Breast epithelium (tissue), 4 donors: ENCODE measurements at places on chromosomes 6 and 20. TPM values are rescaled to one million over a fixed set of nuclear protein-coding genes. Genes with fewer than 3 reads are reported as not detected.

The DNAH8 gene
- total RNA-seq = under 0.01 TPM

The NKAIN4 gene
- total RNA-seq = not detected

- no peak for DNase-seq
- no peak overlapping the region for H3K27ac ChIP-seq
- H3K27me3 ChIP-seq = no peaks in the 10 kb centered on the region
- H3K36me3 ChIP-seq = no peaks in the 10 kb centered on the region
Measured at GRCh38 chr6:34108176-34108575, 37.7 kb downstream of the GRM4 start.

- H3K36me3 ChIP-seq = no peaks in the 10 kb centered on the region
- H3K27me3 ChIP-seq = no peaks in the 10 kb centered on the region
- no peak overlapping the region for H3K4me3 ChIP-seq
- DNase-seq = no peak
- H3K4me1 ChIP-seq = no peaks in the 10 kb centered on the region
Measured at GRCh38 chr6:136723780-136724179, 68.5 kb downstream of the MAP3K5 start.

- H3K27ac ChIP-seq = no peak overlapping the region
- no peak for DNase-seq
- H3K36me3 ChIP-seq = no peaks in the 10 kb centered on the region
- no peak overlapping the region for H3K4me3 ChIP-seq
- no peaks in the 10 kb centered on the region for H3K4me1 ChIP-seq
- H3K27me3 ChIP-seq = no peaks in the 10 kb centered on the region
Measured at GRCh38 chr6:93219447-93219846, 199.9 kb downstream of the EPHA7 start.

DNA sequence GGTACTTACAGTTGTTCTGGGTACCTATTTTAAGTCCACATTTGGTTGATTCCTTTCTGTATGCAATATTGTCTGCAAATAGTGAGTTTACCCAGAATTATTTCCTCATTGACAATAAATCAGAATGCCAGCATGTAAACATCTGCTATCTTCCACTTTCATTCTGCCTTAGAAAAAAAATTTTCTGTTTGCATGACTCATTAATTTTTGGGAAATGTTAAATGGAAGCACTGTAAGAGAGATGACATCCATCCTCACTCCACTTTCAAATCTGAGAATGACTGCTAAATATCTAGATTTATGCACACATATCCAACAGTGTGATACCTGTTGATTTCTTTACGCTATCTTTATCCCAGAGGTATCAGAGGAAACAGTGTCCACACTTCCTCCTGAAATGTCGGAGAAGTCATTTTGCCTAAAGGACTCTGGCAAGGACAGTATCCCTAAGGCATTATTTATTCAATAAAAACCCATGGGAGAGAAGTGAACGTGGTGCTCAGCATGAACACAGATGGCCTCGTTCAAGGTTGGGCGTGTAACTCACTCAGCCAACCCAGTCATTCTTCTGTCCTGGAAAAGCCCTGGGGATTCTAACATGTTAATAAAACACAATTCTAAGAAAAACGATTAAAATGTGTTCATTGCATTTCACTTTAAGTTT, 780.9 kb downstream of the QKI start:
- DNase-seq = no peak
- H3K36me3 ChIP-seq = no peaks in the 10 kb centered on the region
- no peak overlapping the region for H3K27ac ChIP-seq
- H3K4me1 ChIP-seq = no peaks in the 10 kb centered on the region
- no peaks in the 10 kb centered on the region for H3K27me3 ChIP-seq

The KCNQ2 gene
- not detected for total RNA-seq

The NNAT gene
- total RNA-seq = 82.1 TPM

DNA sequence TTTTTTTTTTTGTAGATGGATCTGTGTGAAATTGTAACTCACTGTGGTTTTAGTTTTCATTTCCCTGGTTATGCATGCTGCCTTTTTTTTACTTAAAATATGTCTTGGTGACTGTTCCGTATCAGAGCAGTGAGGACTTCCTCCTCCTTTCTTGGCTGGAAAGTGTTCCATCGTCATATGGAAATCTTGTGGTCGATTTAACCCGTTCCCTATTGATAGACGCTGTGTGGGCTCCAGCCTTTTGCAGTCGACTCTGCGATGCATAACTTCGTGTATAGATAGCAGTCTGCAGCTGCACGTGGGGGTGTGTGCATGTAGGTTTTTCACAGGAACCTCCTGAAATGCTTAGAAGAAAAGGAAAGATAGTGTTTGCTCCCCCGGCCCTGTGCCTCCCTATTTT, 28.1 kb upstream of the PNPLA1 start:
- H3K4me1 ChIP-seq = no peaks in the 10 kb centered on the region
- no peak overlapping the region for H3K27ac ChIP-seq
- DNase-seq = no peak
- no peaks in the 10 kb centered on the region for H3K36me3 ChIP-seq
- no peaks in the 10 kb centered on the region for H3K27me3 ChIP-seq
- H3K4me3 ChIP-seq = no peak overlapping the region

The MLN gene
- total RNA-seq = not detected

The RFX6 gene
- total RNA-seq = not detected

DNA sequence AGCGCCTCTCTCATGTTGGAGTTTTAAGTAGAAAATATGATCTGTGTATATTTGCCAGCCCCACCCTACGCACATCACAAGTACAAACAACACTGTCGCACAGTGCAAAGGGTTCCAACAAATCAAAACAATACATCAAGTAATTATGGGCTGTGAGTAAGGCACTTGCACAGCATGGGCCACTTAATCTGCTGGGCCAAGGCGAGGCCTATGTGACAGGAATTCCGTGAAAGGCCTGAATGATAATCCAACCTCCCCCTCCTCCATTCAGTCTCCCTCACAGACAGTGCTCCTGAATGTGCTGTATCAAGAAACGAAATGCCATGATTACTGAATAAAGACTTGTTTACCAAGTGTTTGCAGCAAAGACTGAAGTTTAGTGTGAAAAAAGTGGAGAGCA, 130.1 kb upstream of the SLC2A12 start:
- no peaks in the 10 kb centered on the region for H3K4me1 ChIP-seq
- no peak for DNase-seq
- H3K27me3 ChIP-seq = no peaks in the 10 kb centered on the region
- H3K4me3 ChIP-seq = no peak overlapping the region
- no peak overlapping the region for H3K27ac ChIP-seq

GRCh38 chr6:138545621-138545980, 46.3 kb upstream of the NHSL1 start:
- DNase-seq = no peak
- peak overlapping the region; percentile 27 for H3K27ac ChIP-seq
- H3K36me3 ChIP-seq = no peaks in the 10 kb centered on the region
- H3K4me3 ChIP-seq = peak overlapping the region; percentile 34
- no peaks in the 10 kb centered on the region for H3K27me3 ChIP-seq
- H3K4me1 ChIP-seq = no peaks in the 10 kb centered on the region

The SLC26A8 gene
- not detected for total RNA-seq

DNA sequence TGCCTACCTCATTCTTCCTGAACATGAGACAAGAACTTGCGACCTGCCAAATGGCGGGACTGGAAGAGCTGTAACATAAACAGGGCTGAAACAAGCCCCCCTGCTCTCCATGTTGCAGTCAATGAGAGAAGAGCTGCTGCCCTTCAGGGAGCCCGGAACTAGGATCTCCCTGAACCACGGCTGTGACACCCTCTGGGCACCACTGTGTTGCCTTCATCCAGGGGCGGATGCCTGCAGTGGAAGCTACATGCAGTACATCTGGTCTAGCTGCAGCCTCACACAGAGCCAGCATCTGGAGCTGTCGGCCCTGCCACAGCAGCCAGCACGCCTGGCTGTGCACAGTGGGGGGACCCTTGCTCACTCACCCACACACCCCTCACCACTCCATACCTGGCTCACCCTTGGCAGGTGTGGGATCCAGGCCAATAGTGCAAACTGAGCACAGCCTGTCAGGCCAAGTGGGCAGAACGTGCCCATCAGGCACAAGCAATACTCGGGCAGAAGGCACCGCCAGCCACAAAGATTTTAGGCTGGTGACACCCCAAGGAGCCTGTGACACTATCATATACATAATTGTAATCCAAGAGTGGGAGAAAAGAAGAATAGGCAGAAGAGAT, 451.3 kb downstream of the HTR1B start:
- H3K27me3 ChIP-seq = no peaks in the 10 kb centered on the region
- H3K4me1 ChIP-seq = no peaks in the 10 kb centered on the region
- no peak for DNase-seq
- H3K27ac ChIP-seq = no peak overlapping the region
- H3K36me3 ChIP-seq = no peaks in the 10 kb centered on the region

The CGA gene
- not detected for total RNA-seq

The SLPI gene
- total RNA-seq = 30.6 TPM

GRCh38 chr6:56033401-56033800, 158.0 kb upstream of the BMP5 start:
- no peaks in the 10 kb centered on the region for H3K36me3 ChIP-seq
- no peak overlapping the region for H3K4me3 ChIP-seq
- H3K4me1 ChIP-seq = no peaks in the 10 kb centered on the region
- no peak overlapping the region for H3K27ac ChIP-seq
- H3K27me3 ChIP-seq = no peaks in the 10 kb centered on the region
- no peak for DNase-seq

GRCh38 chr6:36374194-36374593, 13.3 kb downstream of the ETV7 start:
- H3K4me3 ChIP-seq = no peak overlapping the region
- H3K36me3 ChIP-seq = no peaks in the 10 kb centered on the region
- H3K27ac ChIP-seq = no peak overlapping the region
- DNase-seq = no peak

GRCh38 chr6:9404351-9405146, 969.2 kb upstream of the SLC35B3 start:
- H3K27ac ChIP-seq = no peak overlapping the region
- H3K27me3 ChIP-seq = no peaks in the 10 kb centered on the region
- H3K36me3 ChIP-seq = no peaks in the 10 kb centered on the region
- no peaks in the 10 kb centered on the region for H3K4me1 ChIP-seq
- no peak for DNase-seq

DNA sequence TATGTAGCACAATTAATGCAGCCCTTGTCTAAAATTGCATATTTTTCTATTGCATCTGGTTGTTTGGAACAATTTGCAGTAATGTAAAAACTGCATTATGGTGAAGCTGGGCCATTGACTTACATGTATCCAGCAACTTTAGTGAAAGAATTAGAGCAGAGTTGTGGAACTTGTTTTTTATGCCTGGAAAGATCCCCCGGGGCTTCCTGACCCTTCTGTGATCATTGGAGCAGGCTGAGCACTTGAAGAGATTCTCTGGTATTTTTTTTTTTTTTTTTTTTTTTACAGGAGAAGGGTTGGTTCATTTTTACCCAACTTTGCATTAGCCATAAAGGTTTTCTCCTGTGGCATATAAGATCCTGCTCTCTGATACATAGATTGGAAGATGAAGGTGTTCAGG, 45.0 kb downstream of the LIN28B start:
- H3K4me3 ChIP-seq = no peak overlapping the region
- no peak overlapping the region for H3K27ac ChIP-seq
- no peaks in the 10 kb centered on the region for H3K27me3 ChIP-seq
- H3K36me3 ChIP-seq = no peaks in the 10 kb centered on the region
- H3K4me1 ChIP-seq = no peaks in the 10 kb centered on the region

The PDE7B gene
- 5.2 TPM for total RNA-seq

DNA sequence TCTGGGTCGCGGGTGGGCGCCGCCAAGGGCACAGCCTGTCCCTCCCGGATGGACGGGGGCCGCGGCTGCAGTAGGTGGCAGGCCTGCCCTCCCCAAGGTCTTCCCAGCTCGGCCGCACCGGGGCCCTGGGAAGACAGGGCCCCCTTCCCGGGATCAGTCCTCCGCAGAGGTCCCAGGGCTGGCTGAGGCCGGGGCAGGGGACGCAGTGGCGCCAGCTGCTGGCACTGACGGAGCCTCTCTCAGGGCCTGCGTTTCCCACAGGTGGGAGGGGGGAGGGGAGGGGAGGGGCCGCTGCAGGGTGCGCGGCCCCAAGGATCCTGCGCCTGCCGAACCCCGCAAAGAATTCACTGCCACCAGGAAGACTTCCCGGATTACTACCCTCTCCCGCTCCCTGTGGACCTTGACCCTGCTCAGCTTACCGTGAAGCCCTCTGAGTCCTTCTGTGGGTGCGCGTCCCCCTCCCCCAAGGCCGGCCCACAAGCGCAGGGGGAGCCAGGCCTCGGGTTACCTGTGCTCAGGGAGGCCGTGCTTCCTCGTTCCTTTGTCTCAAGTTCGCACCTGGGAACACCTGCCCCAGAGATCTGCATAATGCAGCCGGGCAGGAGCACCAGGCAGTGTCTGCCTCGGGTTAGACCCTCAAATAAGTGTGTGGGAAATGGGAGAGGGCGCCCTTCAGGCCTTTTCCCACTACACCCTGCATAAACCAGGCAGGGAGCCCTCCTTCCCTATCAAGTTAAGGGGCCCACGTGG, 5.1 kb downstream of the LZTS3 start:
- H3K36me3 ChIP-seq = no peaks in the 10 kb centered on the region
- no peak overlapping the region for H3K27ac ChIP-seq
- peaks cover 4% of the 10 kb centered on the region for H3K4me1 ChIP-seq
- no peaks in the 10 kb centered on the region for H3K27me3 ChIP-seq
- no peak for DNase-seq
- peak overlapping the region; percentile 41 for H3K4me3 ChIP-seq

- no peak overlapping the region for H3K4me3 ChIP-seq
- no peak for DNase-seq
- H3K36me3 ChIP-seq = no peaks in the 10 kb centered on the region
- no peaks in the 10 kb centered on the region for H3K27me3 ChIP-seq
- no peaks in the 10 kb centered on the region for H3K4me1 ChIP-seq
Measured at GRCh38 chr20:23889775-23890187, 10.2 kb upstream of the CST5 start.

- no peak overlapping the region for H3K27ac ChIP-seq
- no peak overlapping the region for H3K4me3 ChIP-seq
- H3K4me1 ChIP-seq = peaks cover 2% of the 10 kb centered on the region
- DNase-seq = no peak
Measured at GRCh38 chr6:108839083-108839642, 9.1 kb upstream of the ARMC2 start.

DNA sequence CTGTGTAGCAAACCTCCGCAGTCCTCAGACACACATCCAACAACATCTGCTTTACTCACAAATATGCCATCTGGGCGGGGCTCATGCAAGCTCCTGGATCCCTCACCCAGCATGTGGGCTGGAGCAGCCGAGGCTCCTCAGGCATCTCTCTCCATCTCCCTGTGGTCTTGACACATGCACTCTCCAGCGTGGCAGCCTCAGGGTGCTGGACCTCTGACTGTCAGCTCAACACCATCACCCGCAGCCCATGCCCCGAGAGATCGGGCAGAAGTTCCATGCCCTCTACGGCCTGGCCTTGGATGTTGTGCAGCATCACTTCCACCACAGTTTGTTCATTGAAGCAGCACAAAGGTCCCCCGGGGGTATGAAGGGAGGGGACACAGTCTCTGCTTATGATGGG, 32.6 kb upstream of the CD93 start:
- H3K27me3 ChIP-seq = no peaks in the 10 kb centered on the region
- no peak overlapping the region for H3K4me3 ChIP-seq
- no peak for DNase-seq
- no peaks in the 10 kb centered on the region for H3K36me3 ChIP-seq

DNA sequence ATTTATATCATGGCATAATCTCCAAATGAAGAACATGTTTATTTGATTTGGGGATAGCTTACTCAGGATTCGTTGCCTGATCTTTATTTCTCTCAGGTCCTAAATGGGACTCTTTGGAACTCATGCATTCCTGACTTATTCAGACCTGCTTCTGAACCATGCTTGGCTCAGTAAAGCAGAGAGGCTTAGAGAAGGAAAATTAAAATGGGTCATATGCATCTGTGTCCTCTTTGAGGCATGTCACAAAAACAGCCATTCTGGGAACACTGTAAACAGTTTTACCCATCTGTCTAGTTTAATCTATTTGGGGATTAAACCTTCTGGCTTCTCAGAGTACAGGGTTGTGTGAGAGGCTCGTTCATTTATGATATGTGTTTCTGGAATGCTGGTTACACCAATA, 1017.3 kb downstream of the KIF16B start:
- DNase-seq = no peak
- H3K4me3 ChIP-seq = no peak overlapping the region
